ENCODE measurements at places on chromosomes 1 and 21. TPM values are rescaled to one million over a fixed set of nuclear protein-coding genes. Genes with fewer than 3 reads are reported as not detected.

DNA sequence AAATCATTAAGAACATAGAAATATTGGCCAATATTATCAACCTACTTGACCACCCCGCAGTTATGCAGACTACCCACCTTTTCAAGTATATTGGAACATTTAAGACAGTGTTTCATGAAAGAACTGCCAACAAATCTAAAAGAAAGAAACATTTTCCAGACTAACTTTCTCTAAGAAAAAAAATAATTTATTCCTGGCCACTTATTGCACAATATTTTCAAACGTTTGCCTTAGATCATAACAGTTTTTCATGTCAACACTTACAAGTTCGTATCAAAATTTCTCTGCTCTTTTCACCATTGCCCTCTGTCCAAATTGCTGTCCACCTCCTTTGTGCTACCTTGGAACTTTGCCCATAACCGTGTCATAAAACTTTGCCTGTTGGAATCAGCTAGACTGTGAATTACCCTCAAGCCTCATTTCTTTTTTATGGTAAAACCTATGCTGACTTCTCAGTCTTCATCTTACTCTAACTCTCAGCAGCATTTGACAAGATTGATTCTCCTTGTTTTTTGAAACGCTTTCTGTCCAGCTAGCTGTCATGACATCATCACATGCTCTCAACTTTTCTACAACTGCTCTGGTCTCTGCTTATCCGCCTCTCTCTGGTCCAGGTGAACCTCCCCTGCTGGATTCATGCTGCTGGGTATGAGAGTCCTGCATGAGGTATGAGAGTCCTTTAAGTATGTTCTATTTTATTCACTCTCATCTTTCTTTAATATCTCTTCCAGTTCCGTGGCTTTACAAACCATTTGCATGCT is 92.8 kb upstream of the CHRM3 start:
- no peak for DNase-seq

DNA sequence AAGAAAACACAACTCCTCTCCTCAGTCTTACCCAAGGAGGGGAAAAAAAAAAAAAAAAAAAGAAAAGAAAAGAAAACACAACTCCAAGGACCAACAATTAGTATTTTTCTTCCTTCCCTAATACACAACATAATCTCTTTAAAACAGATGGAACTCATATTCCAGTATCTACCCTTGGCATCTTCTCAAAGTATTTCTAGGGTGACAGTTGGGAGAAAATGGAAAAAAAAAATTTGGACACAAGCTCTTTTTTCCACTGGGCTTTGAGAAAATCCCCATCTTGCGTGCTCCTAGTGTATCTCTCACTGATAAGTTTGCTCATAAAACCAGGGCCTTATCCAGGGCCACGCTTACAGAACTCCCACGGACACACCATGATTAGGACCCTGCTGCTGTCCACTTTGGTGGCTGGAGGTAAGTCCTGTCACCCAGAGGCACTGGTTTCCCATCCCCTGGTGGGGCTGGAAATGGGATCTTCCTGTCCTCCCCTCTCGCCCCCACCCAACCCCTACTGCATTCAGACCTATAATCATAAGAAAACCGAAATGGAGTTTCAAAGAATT is at the start of gene CELA2B:
CELA2B (plus strand) TSS at position 353 of the 563 bp plus-strand sequence; CDS start at position 375, 22 bp downstream.
- DNase-seq = no peak

DNA sequence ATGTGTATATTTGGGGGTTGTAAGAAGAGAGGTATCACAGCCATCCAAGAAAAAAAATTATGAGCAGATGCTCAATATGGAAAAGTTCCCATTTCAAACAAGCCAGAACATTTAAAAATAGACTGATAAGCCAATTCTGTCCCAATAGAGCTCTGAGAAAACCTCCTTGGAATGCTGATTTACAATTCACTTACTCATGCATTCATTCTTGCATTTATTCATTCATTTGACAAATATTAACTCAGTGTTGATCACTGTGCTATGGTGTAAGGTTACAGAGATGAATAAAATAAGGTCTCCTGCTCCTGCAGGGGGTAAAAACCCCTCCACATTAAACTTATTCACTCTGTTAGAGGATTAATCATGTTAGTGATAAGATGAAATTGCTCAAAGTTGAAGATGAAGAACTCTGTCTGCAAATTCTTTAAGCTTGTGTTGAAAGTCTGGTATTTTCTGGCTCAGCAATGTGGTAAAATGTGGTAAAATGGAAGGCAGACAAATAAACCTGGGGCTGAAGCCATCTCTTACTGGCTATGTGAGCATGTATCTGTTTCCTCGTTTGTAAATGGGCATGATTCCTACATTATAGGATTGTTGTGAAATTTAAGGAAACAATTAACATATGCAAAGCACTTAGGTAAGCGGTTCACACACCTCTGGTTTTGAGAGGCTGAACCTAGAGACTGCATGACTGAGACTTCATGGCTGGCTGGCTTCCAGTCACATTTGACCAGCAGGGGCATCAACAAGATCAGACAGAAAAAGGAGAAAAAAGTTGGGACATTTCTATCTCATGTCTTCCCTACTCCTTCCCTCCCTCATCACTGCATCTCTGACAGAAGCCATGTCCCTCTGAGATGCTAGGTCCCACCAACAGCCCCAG is 45.0 kb upstream of the DAB1 start:
- DNase-seq = no peak

DNA sequence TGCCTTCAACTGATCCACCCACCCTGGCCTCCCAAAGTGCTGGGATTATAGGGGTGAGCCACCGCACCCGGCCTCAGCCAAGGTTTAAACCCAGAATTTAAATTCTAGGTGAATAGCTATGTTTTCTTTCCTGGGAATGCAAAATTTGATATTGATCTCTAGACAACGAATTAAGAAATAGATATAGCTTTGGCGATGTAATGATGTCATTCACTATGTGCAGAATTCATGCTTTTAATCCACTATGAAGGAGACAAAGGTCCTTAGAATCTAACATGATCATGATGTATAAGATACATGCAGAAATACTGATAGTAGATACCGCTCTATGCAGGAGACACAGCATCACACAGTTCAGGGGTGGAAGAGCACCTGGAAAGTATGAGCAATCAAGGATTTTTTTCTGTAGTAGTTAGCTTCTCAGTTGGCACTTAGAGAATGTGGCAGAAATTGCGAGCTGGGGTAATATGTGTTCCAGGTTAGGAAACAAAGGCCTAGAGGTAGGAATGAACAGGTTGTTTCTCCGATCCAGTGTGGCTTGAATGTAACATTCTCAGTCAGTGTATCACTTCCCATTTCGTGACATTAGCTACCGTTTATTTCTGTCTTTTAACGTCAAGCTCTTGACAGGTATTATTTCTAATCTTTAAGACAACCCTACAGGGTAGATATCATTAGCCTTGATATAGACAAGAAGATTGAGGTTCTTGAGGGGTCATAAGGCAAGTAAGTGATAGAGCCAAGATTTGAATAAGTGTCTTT is 3.0 kb upstream of the CEP350 start:
- DNase-seq = no peak

GRCh38 chr1:7009741-7010525 is 224.7 kb downstream of the CAMTA1 start:
- no peak for DNase-seq

DNA sequence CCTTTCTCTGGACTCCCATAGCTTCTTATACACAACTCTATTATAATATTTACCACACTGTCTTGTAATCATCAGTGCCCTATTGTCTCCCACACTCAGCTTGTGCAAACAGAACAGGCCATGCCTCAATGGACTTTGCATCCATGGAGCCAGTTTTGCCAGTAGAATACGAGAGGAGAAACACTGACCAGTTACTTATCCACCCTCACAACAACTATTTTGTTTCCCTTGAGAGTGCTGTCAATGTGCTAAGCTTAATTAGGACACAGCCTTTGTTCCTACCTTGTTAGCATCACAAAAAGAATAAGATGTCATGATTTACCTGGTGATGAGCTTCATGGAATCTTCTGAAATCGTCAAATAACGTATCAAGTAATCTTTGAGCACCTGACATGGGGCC is 18.1 kb upstream of the LRRC52 start:
- no peak for DNase-seq

GRCh38 chr1:174217787-174218574 is 58.7 kb downstream of the RABGAP1L start:
- peak; percentile 41 for DNase-seq

- no peak for DNase-seq
These were observed at the start of gene B3GALT6 for GRCh38 chr1:1232208-1232795. Gene B3GALT6, plus strand, starts transcription at chr1:1232237. Its CDS starts 42 bp downstream, at chr1:1232279.

- DNase-seq = peak; percentile 77
These were observed 64.0 kb upstream of the HMCN1 start for GRCh38 chr1:185670187-185670627.

DNA sequence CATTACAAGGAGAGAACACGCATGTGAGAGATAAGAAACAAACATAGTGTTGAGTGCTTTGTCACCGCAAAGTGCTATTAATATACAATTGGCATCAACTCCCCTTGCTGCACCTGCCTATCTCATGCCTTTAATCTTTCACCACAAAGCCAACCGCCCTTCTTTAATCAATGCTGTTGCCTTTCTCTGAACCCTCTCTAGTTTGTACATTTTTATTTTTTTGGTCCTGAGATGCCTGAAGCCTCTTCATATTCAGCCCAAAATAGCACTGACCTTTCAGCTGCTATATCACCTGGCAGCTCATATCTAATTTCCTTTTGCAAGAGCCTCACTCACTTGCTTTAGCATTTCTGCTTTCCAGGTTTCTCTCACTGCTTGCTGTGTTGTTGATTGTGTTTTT is 504.7 kb downstream of the NUF2 start:
- DNase-seq = peak; percentile 21

DNA sequence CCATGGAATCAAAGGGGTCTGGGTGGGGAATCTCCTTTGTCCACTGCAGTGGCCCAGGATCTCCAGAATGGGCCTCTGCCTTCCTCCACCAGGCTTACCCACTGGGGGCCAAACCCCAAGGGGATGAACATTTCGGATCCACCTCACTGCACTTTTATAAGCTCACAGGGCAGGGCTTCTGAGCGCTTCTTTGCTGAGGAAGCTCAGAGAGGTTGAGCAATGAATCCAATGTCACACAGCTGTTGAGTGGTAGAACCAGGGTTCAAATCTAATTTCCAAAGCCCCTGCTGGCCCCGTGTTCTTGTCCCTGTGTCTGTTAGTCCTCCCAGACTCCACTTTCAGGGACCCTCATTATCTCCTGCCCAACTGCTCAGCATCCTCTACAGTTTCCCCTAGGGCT is 250.8 kb downstream of the GRIK3 start:
- DNase-seq = no peak

DNA sequence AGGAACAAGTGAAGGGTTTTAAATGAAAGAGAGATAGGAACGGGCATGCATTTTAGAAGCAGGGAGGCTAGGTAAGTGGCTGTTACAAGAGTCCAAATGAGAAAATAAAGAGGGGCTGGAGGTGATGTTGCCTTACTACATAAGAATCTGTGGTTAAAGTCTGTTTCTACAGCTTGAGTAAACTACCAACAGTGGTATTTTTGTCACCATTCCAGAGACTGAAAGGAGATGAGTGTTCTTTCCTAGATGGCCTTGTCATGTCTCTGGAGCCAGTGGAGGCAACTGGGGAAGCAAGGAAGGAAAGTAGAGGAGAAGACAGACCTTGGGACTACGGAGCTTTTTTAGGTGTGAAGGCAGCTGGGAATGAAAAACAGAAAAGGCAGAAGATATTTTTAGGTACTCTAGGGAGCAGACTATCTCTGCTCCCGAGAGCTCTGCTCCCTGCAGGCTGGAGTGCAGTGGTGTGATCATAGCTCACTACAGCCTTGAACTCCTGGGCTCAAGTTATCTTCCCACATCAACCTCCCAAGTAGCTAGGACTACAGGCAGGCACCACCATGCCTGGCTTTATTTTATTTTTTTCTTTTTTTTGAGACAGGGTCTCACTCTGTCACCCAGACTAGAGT is 12.2 kb downstream of the HDAC1 start:
- no peak for DNase-seq

GRCh38 chr1:87291107-87291506 is 37.6 kb upstream of the LMO4 start:
- no peak for DNase-seq

DNA sequence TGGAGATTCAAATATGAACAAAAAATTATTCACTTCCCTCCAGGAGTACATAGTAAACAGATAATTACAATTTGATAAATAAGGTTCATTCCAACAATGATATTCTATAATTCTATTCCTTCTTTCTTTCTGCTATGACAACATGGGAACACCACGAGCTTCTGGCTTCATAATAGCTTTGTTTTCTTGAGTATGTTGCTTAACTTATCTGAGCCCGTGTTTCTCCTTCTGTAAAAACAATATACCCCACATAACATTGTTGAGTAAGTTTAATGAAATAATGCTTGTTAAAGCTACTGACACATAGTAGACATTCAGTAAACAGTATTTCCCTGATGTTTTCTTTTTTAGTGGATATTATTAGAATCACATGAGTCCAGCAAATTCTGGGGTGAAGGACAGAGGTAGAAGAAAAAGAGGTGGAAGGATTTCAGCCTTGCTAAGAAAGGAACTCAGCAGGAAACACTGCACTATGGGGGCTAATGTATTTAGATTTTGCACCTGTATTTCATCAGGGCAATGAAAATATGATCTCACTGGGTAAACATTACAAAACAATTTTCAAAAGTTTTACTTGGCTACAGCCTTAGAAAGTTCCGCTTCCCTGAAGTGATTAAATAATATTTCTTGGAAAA is 430.8 kb upstream of the C1orf87 start:
- DNase-seq = no peak

- DNase-seq = no peak
These were observed 128.7 kb downstream of the RGS7 start for GRCh38 chr1:241228339-241228738.

DNA sequence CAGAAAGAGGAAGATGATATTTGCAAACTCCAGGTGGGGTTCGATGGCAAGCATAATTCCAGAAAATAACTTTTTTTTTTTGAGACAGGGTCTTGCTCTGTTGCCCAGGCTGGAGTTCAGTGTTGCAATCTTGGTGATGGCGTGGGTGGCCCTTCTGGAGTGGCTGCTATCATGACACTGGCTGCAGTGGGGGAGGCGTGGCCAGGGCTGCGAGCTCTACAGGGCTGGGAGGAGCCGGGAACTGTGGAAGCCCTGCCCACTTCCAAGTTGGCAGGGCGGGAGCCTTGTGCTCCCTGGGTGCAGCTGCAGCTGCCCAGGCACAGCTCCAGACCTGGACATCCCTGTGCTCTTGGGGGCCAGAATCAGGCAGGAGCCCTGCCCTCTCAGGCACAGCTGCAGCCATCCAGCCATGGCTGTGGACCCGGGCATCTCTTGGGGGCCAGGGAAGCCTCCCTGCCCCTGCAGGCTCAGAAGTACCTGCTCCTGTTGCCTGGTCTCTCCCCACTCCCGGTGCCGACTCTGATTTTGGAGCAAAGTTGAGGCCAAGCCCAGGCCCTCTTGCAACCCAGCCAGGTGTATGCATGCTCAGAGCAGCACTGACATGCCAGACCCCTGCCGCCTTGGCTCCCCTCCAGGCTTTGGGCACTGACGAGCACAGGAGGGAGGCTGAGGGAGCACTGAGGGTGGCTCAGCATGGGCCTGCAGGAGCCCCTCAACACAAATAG is 7.2 kb upstream of the BCL10 start:
- no peak for DNase-seq

The DOCK7 gene
- polyA plus RNA-seq = 17.5 TPM

The SWT1 gene
- polyA plus RNA-seq = 1.4 TPM

The CELA3A gene
- polyA plus RNA-seq = not detected

The C1orf185 gene
- polyA plus RNA-seq = not detected

The VPS72 gene
- polyA plus RNA-seq = 172 TPM

The SLC2A5 gene
- 1.3 TPM for polyA plus RNA-seq

The MEGF6 gene
- polyA plus RNA-seq = 8.0 TPM

The KCNE2 gene
- not detected for polyA plus RNA-seq

The IL22RA1 gene
- not detected for polyA plus RNA-seq

The FCGR3A gene
- 11.9 TPM for polyA plus RNA-seq

The SPATA46 gene
- polyA plus RNA-seq = not detected

Data from brain (organoid and tissue), 16 donors.